Activated CD4-positive, CD25-positive, alpha-beta regulatory T cell treated with anti-CD3 and anti-CD28 coated beads, Interleukin-2, amount 50 U/mL, for 24 hours (primary cell): ENCODE measurements at places on chromosomes 7 and 10.

GRCh38 chr10:49008505-49009198, 69.0 kb upstream of the LRRC18 start:
- ATAC-seq, result no peak

DNA sequence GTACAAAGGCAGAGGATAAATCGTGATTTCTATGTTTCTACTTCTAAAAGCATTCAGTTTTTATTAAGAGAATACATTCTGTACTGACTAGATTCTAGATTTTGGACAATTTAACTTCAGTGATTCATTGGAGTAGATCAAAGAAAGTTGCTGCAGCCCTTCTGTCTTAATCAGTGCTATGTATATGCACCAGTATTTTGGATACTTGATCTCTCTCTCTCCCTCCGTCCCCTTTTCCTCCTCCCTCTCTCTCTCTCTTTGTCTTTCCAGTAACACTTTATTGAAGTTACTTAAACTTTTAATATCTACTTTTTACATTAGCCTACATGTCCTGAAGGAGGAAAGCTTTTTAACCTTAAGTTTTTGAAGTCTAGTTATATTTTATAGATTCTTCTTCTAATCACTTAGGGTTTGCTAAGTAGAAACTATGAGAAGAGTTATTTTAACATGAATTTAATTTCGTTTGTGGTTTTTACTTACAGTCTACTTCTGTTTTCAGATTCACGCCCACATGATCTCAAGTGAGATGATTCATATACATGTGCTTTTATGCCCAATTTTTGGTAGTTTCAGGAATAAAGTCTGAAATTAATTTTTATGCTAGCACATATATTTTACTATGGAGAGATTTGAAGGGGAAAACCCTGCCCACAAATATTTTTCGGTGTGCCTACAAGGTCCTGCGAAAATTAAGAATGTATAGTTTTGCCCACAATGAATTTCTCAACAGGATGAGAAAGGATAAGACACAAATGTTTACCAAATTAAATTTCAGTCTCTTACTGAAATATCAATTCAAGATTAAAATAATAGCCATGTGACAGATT, 9.1 kb downstream of the MDFIC start:
- ATAC-seq, result peak; percentile 68

DNA sequence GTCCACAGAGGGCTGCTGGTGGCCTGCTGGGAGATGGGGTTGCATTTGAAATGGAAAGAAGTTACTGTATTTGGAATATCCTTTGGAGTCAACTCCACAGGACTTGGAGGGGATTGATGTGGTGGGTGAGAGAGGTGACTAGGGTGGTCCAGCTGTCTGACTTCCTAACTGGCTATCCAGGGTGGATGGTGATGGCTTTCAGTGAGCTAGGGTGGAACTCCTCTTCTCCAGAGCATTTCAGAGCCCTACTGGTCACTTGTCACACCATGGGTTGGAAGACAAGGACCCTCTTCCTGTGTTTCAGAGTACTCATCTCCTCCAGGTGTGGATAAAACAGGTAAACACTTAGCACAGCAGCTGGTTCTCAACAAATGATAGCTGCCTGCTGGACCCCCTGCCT, 3.3 kb upstream of the ADAMTS14 start:
- no peak for ATAC-seq

- ATAC-seq, result no peak
These were observed 32.3 kb upstream of the DNAJB12 start for GRCh38 chr10:72386916-72387586.

GRCh38 chr10:104574838-104575237, 66.3 kb upstream of the SORCS3 start:
- no peak for ATAC-seq

DNA sequence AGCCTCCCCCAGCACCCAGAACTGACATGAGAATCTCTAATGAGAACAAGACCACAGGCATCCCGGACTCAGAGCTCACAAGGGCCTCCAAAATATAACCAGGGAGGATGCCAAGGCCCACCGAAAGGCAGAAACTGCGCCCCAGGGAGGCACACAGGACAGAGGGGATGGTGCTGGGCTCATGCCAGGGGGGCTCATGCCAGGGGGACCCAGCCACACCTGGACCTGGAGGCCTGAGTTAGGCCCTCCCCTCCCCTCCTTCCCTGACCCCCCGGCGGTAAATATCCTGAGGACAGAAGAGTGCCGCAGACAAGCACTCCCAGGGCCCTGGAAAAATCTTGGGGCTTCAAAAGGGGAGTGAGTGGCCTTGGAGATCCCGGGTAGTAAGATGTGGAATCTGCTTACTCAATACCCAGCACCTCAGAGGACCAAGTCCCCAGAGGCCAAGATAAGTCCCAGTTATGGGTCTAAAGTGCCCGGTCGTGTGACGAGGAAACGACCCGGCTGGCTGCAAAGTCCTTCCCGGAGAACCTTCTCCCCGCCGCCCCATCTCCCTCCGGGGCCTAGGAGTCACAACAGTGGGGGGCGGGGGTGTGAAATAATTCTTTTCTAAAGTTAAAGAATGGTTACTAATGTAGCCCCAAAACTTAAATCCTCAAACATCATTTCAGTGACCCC, 11.9 kb downstream of the PDGFA start:
- no peak for ATAC-seq

DNA sequence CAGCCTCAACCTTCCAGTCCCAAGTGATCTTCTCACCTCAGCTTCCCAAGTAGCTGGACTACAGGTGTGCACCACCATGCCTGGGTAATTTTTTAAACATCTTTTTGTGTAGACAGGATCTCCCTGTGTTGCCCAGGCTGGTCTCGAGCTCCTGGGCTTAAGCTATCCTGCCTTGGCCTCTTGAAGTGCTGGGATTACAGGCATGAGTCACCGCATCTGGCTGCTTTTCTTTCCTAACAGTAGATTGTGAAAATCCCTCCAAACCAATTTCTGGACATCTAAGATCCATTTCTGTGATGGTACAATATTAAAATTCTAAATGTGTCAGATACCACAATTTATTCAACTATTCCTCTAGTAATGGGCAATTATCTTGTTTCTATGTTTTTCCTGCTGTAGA, 38.7 kb downstream of the RAB18 start:
- no peak for ATAC-seq

DNA sequence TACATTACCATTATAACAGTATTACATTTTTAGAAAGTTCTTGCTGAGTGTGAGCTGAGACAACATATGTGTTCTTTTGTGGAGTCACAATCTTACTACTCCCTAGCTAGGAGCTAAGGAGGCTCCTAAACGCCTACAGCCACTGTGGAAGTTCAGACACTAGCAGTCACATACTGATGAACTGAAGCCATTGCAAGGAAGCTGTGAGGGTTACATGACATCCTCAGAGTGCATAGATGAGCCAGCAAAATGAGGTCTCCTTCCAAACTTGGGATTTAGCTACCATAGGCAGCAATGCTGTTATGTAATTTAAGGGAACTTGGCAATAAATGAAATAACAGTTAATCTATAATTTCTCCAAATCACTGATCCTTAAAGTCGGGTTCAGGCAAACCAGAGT, 10.8 kb upstream of the ST7 start:
- ATAC-seq, result no peak

GRCh38 chr10:77949167-77949566, 22.6 kb upstream of the DLG5 start:
- no peak for ATAC-seq

- no peak for ATAC-seq
These were observed 171.5 kb upstream of the SP4 start for GRCh38 chr7:21256310-21256877.

GRCh38 chr7:134778941-134779740, at the start of gene CALD1:
CALD1 (plus strand) TSS chr7:134779634; CDS start chr7:134867734, 88,100 bp downstream.
- ATAC-seq, result no peak

DNA sequence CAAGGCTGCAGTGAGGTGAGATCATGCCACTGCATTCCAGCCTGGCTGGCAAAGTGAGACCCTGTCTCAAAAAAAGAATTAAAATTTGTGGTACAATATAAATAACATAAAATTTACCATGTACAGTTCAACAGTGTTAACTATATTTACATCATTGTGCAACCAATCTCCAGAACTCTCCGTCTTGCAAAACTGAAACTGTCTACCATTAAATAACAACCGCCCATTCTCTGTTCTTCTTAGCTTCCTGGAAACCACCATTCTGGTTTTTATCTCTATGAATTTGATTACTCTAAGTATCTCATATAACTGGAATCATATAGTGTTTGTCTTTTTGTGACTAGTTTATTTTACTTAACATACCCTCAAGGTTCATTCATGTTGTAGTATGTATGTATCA, 167.6 kb downstream of the AUTS2 start:
- ATAC-seq, result no peak

DNA sequence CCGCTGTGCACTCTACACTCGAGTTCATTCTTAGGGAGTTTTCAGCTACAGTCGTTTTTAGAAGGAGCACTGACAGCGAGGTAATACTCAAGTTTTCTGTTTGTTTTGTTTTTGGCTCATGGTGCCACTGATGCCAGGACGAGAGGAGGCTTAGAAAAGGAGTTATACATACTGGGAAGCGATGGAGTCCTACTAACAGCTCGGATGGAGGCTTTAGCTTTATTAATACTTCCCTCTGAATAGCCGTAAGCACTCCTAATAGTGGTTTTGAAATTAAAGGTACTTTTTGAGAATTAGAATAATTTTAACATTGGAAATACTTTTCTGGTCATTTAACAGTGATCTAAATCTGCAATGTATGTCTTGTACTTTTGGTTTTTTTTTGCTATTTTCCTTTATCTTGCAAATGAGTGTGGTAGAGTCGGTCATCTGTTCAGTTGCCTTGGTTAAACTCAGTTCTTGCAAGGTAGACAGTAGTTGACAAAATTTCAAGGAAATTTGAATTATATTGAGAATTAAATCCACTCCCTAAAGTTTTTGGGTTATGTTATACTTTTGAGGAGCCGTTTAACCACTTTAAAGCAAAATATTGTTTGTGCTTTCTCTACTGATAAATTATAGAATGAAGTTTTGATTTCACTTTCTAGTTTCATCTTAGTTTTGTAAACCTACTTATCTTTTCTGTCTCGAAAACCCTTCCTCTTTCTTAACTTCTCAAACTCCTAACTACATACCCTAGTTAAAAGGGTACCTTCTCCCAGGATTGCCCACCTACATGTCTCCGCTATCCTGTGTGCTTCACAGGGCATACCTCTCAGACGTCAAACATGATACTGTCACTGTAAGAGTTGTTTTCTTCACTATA, 1.5 kb downstream of the HBP1 start:
- ATAC-seq, result no peak

DNA sequence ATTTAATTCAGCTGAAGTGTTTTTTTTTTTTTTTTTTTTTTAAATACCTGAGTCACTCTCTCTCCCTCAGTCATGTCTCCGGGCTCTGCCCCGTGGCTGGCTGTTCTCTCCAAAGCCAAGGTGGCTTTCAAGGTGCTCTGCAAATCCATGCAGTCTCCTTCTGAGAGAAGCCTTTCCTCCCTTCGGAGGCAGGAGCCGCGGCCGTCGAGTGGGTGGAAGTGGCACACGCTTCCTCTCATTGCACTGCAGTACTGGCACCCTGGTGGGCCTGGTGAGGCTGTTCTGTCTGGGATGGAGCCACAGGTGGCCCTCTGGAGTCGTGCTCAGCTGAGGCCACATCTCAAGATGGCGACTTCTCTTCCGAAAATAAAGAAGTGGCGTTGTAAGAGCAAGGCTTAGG, 221.8 kb downstream of the GLRX3 start:
- no peak for ATAC-seq

- ATAC-seq, result no peak
These were observed 82.1 kb downstream of the PDGFA start for GRCh38 chr7:437329-438251.

DNA sequence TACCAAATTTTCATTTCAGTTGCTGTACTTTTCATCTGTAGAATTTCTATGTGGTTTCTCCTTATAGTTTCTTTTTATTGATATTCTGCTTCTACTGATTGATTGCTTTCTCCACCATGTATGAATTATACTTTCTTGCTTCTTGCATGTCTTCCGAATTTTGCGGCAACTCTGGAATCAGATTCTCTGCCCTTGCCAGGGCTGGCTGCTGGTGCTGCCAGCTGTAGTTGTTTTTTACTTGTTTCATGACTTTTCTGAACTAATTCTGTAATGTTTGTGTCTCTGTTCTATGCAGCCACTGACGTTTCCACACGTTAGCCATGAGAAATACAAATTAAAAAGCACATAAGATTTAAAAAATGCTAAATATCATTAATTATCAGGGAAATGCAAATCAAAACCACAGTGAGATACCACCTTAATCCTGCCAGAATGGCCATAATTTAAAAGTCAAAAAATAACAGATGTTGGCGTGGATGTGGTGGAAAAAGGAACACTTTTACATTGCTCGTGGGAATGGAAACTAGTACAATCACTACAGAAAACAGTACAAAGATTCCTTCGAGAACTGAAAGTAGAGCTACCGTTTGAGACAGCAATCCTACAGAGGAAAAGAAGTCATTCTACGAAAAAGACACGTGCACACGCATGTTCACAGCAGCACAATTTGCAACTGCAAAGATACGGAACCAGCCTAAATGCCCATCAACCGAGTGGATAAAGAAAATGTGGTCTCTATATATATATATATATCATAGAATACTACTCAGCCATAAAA, 51.5 kb downstream of the MAD1L1 start:
- ATAC-seq, result no peak

GRCh38 chr10:84593506-84593905, 265.1 kb downstream of the CCSER2 start:
- no peak for ATAC-seq

DNA sequence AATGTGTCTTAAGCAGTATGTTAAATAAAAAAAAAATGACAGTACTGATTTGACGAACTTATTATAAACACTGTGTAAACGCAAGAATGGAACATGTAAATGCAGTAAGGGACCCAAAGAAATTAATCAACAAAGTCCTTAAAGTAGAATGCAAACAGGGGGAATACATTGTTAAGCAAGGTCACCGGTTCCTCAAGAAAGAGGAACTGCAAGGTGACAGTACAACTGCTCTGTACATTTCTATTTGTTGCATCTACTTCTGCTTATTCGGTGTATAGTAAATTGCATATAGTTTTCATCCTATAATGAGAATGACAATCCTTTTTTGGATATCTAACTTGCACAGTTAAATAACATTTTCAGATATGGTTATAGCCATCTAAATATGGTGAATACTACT, 387.0 kb upstream of the SEMA3D start:
- no peak for ATAC-seq

GRCh38 chr10:107971973-107972372, 807.5 kb upstream of the SORCS1 start:
- ATAC-seq, result no peak

DNA sequence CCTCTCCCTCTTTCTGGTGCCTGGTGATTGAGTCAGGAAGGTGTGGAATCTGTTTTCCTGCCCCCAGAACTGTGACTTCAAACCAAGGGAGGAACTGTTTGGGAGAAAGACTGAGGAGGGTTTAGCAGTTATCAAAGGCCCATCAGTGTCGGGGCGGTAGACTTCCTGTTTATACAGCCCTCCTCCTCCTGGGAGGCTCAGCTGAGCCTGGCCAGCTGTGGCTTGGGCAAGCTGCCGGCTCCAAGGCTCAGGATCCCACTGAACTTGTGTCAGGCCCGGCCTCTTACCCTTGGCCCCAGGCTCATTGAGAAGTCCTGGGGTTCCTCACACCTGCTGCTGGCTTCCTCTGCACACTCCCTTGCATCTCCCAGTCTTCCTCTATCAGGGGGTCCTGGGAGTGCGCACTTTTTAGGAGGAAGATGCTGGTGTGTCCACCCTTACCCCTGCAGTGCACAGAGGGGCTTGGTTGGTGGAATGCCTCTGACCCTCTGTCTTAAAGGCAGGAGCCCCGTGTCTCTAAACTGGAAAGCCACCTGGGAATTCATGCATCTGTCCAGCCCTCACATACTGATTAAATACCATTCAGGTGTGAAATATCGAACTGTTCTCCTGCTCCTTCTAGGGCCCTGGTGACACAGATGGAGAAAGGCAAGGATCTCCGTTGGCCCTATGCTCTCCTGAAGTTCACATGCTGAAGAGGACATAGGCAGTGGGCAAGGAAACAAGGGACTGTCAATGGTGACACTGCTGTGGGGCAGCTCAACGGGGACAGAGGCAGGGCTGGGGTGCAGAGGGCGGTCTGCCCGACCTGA, 32.4 kb downstream of the CXCL12 start:
- ATAC-seq, result no peak
